Testis (tissue), 5 donors: ENCODE measurements at places on chromosomes 4 and X.

GRCh38 chr4:122996350-122996749 lies 74.0 kb upstream of the NUDT6 start:
- no peak overlapping the region for H3K27ac ChIP-seq
- no peak for DNase-seq
- H3K27me3 ChIP-seq = no peaks in the 10 kb centered on the region
- H3K36me3 ChIP-seq = no peaks in the 10 kb centered on the region
- H3K4me1 ChIP-seq = no peaks in the 10 kb centered on the region

- DNase-seq = no peak
- H3K4me3 ChIP-seq = no peak overlapping the region
Measured at GRCh38 chr4:48073567-48074103, 57.1 kb downstream of the NIPAL1 start.

DNA sequence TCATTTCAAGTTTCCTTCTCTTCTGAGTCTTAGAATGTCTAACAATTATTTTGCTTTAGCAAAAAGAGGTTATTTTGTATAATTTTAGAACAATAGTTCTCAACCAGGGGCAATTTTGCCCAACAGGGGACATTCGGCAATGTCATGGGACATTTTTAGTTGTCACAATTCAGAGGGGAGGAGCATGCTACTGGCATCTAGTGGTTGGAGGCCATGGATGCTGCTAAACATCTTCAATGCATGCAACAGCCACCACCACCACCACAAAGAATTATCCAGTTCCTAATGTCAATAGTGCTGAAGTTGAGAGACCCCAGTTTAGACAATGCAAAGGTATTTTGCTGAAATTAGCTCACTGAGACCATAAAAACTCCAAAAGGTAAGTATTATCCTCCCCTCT lies 122.5 kb downstream of the ARHGAP6 start:
- no peaks in the 10 kb centered on the region for H3K4me1 ChIP-seq
- no peak overlapping the region for H3K4me3 ChIP-seq
- no peak for DNase-seq
- H3K27ac ChIP-seq = no peak overlapping the region

GRCh38 chrX:38610849-38611248 lies 49.5 kb downstream of the TSPAN7 start:
- H3K4me1 ChIP-seq = no peaks in the 10 kb centered on the region
- no peak for DNase-seq
- H3K27ac ChIP-seq = no peak overlapping the region
- H3K36me3 ChIP-seq = no peaks in the 10 kb centered on the region
- H3K27me3 ChIP-seq = no peaks in the 10 kb centered on the region

GRCh38 chr4:24515698-24516097 lies 68.7 kb downstream of the DHX15 start:
- peaks cover 18% of the 10 kb centered on the region for H3K4me1 ChIP-seq
- no peak for DNase-seq
- no peaks in the 10 kb centered on the region for H3K27me3 ChIP-seq
- no peak overlapping the region for H3K4me3 ChIP-seq
- H3K27ac ChIP-seq = no peak overlapping the region
- H3K36me3 ChIP-seq = no peaks in the 10 kb centered on the region

DNA sequence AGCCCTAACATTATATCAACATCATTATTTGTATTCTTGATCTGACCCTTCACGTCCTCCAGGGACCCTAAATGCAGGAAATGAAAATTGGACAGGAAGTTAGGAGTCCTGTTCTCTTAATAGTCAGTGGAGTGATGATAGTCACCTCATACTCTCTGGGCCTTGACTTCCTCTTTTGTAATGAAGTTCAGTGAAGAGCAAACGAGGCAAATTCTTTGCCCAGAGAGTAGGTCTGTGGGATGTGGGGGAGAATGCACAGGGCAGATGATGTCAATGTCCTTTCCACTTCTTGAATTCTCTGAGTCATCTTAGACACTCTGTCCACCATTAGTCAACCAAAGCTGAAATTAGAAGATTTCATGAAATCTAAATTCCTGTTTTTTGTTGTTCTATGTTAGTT lies 17.1 kb upstream of the GPRIN3 start:
- H3K4me3 ChIP-seq = no peak overlapping the region
- peak; percentile 19 for DNase-seq
- no peaks in the 10 kb centered on the region for H3K4me1 ChIP-seq
- no peaks in the 10 kb centered on the region for H3K27me3 ChIP-seq
- no peak overlapping the region for H3K27ac ChIP-seq
- H3K36me3 ChIP-seq = no peaks in the 10 kb centered on the region

GRCh38 chr4:24274381-24274941 lies 309.9 kb downstream of the DHX15 start:
- no peaks in the 10 kb centered on the region for H3K4me1 ChIP-seq
- H3K27ac ChIP-seq = no peak overlapping the region
- H3K27me3 ChIP-seq = no peaks in the 10 kb centered on the region
- H3K4me3 ChIP-seq = no peak overlapping the region
- no peak for DNase-seq
- no peaks in the 10 kb centered on the region for H3K36me3 ChIP-seq

DNA sequence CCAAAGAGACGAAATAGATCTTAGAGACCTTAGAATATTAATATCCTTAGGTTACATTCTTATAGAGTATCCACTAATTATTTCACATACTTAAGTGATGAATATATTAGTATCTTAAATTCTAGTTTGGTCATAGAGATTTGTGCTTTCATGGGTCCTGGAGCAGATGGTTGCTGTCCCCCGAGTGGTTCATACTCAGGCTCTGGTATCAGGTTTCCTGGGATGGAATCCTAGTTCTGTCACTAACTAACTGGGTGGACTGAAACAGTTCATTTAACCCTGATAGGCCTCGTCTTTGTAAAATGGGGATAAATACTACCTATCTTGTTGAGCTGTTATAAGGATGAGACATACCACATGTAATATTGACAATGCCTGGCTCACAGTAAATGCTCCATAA lies 264.6 kb downstream of the TENM3 start:
- no peak for DNase-seq
- H3K4me1 ChIP-seq = no peaks in the 10 kb centered on the region
- H3K27me3 ChIP-seq = no peaks in the 10 kb centered on the region
- H3K4me3 ChIP-seq = no peak overlapping the region
- no peak overlapping the region for H3K27ac ChIP-seq

- no peaks in the 10 kb centered on the region for H3K36me3 ChIP-seq
- no peaks in the 10 kb centered on the region for H3K27me3 ChIP-seq
- H3K4me3 ChIP-seq = no peak overlapping the region
- no peak for DNase-seq
Measured at GRCh38 chr4:147651563-147651962, 32.4 kb downstream of the PRMT9 start.

GRCh38 chr4:163350672-163351071 lies 7.0 kb downstream of the NPY5R start:
- H3K36me3 ChIP-seq = no peaks in the 10 kb centered on the region
- no peak overlapping the region for H3K4me3 ChIP-seq
- H3K4me1 ChIP-seq = no peaks in the 10 kb centered on the region
- H3K27ac ChIP-seq = no peak overlapping the region
- no peaks in the 10 kb centered on the region for H3K27me3 ChIP-seq
- DNase-seq = no peak

DNA sequence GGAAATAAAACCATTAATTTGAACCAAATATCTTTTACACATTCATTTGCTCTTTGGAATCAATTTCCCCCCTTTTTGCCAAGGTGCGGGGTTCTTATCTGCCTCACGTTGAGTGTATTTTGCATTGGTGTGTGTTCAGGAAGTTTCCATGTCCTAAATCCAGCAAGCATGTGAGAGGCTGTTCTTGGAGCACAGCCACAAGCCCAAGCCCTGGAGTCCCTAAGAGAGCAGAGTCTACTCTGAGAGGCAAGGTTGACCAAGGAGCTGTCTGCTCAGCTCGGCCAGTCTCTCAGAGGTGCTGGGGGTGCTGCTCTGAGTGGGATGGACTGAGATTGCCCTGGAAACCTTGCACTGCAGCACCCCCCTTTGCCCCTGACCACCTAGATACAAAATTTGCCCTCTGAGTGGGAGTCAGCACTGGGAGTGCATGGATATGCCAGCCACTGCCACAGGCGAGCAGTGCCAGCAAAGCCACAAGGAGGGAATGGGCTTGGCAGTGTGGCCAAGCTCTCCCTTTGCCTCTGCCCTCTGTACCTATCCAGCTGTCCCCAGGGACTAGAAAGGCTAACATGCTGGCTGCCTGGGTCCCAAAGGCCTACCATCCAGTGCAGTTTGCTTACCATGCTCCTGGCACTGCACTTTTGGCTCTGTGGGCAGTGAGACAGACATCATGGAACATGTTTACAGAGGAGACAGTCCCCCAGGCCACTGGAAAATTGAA lies 20.5 kb upstream of the FAM193A start:
- H3K4me1 ChIP-seq = peaks cover 16% of the 10 kb centered on the region
- no peaks in the 10 kb centered on the region for H3K36me3 ChIP-seq
- H3K4me3 ChIP-seq = no peak overlapping the region
- no peaks in the 10 kb centered on the region for H3K27me3 ChIP-seq
- H3K27ac ChIP-seq = peak overlapping the region; percentile 67

DNA sequence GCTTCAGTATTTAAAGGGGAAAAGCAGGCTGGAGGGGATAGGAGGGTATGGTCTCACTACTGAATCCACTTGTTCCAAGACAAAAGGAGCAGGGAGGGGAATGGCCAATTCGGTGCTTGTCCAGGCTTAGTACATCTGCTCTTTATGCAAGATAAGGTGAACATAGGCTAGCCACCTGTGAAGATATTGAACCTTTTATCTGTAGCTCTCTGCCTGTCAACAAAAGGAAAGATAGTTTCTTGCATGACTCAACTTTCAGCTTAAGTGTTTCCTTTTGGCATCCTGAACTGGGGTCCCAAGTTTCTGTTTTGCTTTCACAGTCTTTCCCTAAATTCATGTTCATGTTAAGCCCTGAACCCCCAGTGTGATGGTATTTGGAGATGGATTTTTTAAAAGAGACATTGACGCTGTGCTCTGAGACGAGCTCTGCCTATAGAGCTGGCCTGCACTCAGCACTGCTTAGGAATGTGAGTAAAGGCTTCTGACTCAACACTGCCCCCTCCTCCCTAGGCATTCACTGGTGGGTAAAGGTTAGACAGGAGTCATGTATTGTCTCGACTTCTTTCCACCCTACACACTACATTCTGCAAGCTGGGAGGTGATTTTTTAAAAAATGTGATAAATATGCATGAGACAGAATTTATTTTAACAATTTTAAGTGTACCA lies 28.2 kb downstream of the FAM149A start:
- no peak for DNase-seq
- no peaks in the 10 kb centered on the region for H3K27me3 ChIP-seq
- no peaks in the 10 kb centered on the region for H3K36me3 ChIP-seq
- H3K4me1 ChIP-seq = no peaks in the 10 kb centered on the region

- H3K4me1 ChIP-seq = no peaks in the 10 kb centered on the region
- H3K4me3 ChIP-seq = no peak overlapping the region
- no peaks in the 10 kb centered on the region for H3K27me3 ChIP-seq
- DNase-seq = no peak
- no peak overlapping the region for H3K27ac ChIP-seq
Measured at GRCh38 chrX:137896123-137896522, 330.2 kb downstream of the ZIC3 start.

GRCh38 chrX:106144755-106145639 lies 23.1 kb upstream of the PWWP3B start:
- no peak overlapping the region for H3K4me3 ChIP-seq
- H3K27me3 ChIP-seq = no peaks in the 10 kb centered on the region

GRCh38 chr4:20678400-20678799 lies 21.9 kb upstream of the PACRGL start:
- no peaks in the 10 kb centered on the region for H3K4me1 ChIP-seq
- DNase-seq = no peak
- no peaks in the 10 kb centered on the region for H3K36me3 ChIP-seq
- no peak overlapping the region for H3K4me3 ChIP-seq
- no peaks in the 10 kb centered on the region for H3K27me3 ChIP-seq
- no peak overlapping the region for H3K27ac ChIP-seq

- no peaks in the 10 kb centered on the region for H3K36me3 ChIP-seq
- no peaks in the 10 kb centered on the region for H3K4me1 ChIP-seq
- no peaks in the 10 kb centered on the region for H3K27me3 ChIP-seq
- DNase-seq = no peak
- H3K4me3 ChIP-seq = no peak overlapping the region
- H3K27ac ChIP-seq = no peak overlapping the region
Measured at GRCh38 chr4:16868674-16869073, 29.8 kb downstream of the LDB2 start.

- no peaks in the 10 kb centered on the region for H3K4me1 ChIP-seq
- H3K27me3 ChIP-seq = no peaks in the 10 kb centered on the region
- no peaks in the 10 kb centered on the region for H3K36me3 ChIP-seq
- DNase-seq = no peak
Measured at GRCh38 chr4:47219586-47219985, 188.2 kb downstream of the GABRB1 start.

DNA sequence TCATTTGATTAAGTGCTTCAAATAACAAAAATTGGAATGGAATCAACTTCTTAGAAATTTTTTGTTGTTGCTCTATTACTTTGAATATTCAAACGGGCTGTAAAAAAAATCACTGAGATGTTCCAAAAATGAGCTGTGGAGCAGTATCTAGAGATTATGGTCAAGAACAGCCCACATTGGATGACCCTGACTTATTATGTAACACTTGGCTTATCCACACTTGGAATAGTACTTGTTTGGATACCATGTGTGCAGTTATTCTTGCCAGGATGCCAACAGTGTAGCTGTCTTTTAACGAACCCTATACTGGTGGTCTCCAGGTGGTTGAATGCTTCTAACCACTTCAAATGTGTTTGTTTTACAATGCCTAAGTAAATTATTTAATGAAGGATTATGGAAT lies 64.9 kb upstream of the CAMK2D start:
- no peak overlapping the region for H3K4me3 ChIP-seq
- no peak for DNase-seq
- no peaks in the 10 kb centered on the region for H3K36me3 ChIP-seq
- H3K4me1 ChIP-seq = no peaks in the 10 kb centered on the region
- no peak overlapping the region for H3K27ac ChIP-seq

GRCh38 chrX:115913575-115913974 lies 257.0 kb upstream of the AGTR2 start:
- no peaks in the 10 kb centered on the region for H3K36me3 ChIP-seq
- no peaks in the 10 kb centered on the region for H3K27me3 ChIP-seq
- no peaks in the 10 kb centered on the region for H3K4me1 ChIP-seq
- no peak for DNase-seq
- H3K27ac ChIP-seq = no peak overlapping the region

DNA sequence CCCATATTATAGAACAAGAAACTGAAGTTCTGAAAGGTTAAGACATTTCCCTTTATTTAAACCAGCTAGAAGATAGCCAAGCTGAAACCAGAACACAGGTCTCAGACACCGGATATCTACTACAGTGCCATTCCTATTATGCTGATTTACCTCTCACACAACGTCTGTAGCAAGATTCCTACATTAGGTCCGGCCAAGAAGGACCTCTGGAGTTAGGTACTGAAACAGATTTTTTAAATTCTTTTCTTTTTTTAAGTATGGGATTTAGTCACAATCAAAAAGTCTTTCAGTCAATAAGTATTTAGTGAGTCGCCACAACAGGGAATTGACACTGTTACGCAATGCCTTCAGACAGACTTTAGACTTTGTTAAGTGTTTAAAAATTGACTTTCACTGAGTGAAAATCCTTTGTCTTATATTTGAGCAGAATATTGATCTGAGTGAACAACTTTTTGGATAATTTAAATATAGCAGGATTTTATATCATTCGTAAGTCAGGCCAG lies 26.5 kb upstream of the SPANXN4 start:
- no peaks in the 10 kb centered on the region for H3K36me3 ChIP-seq
- no peak overlapping the region for H3K27ac ChIP-seq
- H3K4me1 ChIP-seq = no peaks in the 10 kb centered on the region
- H3K4me3 ChIP-seq = no peak overlapping the region
- no peak for DNase-seq
